T-helper 17 cell (primary cell): ENCODE measurements at places on chromosomes 4 and X. TPM values are rescaled to one million over a fixed set of nuclear protein-coding genes. Genes with fewer than 3 reads are reported as not detected.

GRCh38 chrX:4909348-4909747, 1195.9 kb upstream of the PRKX start:
- no peak for DNase-seq

GRCh38 chr4:73068491-73069337, 802 bp downstream of the COX18 start:
- DNase-seq = no peak

GRCh38 chr4:2714918-2715317, 41.2 kb downstream of the TNIP2 start:
- DNase-seq = no peak

- DNase-seq = no peak
Measured at GRCh38 chrX:48083706-48084105, 12.3 kb upstream of the ZNF630 start.

The FRMPD3 gene
- total RNA-seq = 0.17 TPM

The TRIML2 gene
- not detected for total RNA-seq

- no peak for DNase-seq
Measured at GRCh38 chrX:96704629-96705028, 20.0 kb downstream of the DIAPH2 start.

GRCh38 chr4:142512161-142512560, 333.9 kb downstream of the INPP4B start:
- no peak for DNase-seq

The GRIA3 gene
- total RNA-seq = 0.34 TPM

DNA sequence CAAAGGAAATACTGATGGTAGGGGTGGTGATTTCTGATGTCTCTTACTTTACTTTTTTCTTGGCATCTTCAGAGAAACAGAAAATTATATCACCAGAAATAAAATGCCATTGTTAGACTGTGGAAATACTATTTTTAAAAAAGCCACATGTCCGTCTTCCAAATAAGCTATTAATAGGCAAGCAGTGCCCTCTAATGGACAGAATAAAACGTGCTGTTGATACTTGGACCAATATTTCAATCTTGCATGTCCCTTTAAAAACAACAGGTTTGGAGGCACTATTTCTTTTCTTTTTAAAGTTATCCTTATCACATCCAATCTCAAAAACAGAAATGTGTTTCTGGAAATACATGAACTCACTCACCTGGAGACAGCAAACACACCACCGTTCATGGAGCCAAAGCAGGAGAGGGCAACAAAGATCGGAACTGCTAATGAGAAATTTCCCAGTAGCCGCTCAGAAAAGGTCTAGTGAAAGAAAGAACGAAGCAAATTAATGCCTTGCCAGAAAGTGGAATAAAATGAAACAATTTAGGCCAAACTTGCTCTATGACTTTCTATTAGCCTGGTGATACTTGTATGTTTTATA, 59.2 kb downstream of the SLC7A11 start:
- no peak for DNase-seq

DNA sequence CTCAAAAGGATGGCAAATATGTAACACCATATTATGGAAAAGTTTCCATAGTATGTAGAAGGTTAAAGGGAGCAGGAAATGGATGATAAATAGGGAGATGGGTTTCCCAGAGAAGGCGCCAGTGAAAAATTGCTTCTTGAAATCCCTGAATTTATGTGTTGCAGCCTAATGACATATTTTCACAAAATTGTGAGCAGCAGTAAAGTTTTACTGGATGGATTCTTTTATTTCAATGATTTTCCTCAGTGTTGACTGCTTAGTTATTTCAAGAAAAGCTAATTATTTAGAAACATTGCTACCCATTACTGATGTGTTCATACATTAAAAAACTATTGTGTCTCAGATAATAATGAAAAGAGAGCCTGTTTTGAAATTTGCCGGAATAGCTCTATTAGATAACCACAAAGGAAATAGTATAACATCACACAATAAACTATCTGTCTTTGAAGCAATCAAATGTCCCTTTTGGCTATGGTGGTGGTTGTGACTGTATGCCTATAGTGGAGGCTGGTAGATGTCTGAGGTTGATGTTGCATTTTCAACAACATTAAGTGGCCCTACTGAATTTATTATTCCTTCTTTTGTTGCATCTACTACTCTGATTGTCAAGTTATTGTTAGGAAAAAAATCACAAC, 169.9 kb upstream of the HAND2 start:
- no peak for DNase-seq

DNA sequence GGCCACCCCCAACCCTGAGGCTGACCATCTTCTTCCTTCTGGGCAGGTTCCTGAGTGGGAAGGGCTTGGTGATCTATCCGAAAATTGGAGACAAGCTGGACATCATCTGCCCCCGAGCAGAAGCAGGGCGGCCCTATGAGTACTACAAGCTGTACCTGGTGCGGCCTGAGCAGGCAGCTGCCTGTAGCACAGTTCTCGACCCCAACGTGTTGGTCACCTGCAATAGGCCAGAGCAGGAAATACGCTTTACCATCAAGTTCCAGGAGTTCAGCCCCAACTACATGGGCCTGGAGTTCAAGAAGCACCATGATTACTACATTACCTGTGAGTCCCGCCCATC, 9.7 kb downstream of the EFNB1 start:
- DNase-seq = no peak

The TEX13B gene
- total RNA-seq = not detected

- no peak for DNase-seq
Measured at GRCh38 chrX:17500145-17500579, 125.2 kb downstream of the NHS start.

DNA sequence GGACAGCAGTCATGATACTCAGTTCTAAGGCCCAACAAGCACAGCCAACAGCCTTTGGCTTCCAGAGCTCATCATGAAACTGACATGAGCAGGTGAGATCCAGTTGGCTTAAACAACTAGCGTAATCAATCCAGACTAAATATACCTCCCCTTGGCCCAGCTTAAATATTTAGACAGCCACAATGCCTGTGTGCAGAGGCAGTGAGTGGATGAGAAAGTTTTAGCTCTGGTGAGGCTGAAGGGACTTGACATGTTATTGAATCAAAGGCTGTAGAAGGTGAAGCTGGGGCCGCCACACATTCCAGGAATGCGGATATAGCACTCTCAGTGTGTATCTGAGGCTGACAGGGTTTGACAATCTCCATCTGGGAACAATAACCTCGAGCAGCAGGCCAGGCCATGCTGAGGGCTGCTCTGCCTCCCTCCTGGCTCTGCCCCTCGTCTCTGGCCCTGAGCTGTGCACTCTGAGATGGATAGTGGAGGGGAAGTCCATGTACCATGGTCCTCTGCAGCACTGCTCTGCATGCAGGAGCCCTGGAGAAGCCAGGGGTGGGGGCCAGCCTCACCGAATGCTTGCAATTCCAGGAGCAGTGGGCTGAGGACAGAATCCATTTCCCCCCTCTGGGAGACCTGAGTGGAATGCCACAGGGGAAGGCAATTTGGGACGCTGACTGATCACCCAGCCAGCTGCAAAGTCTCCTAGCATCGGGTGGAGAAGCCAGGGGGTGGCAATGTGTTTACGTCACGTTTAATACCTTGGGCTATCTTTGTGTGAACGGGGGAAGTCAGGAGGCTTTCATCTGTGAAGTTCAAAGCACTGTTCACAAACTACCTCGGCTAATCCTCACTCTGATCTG, 37.3 kb upstream of the RASL11B start:
- no peak for DNase-seq

GRCh38 chr4:118889312-118889691, 648 bp downstream of the SYNPO2 start:
- no peak for DNase-seq

DNA sequence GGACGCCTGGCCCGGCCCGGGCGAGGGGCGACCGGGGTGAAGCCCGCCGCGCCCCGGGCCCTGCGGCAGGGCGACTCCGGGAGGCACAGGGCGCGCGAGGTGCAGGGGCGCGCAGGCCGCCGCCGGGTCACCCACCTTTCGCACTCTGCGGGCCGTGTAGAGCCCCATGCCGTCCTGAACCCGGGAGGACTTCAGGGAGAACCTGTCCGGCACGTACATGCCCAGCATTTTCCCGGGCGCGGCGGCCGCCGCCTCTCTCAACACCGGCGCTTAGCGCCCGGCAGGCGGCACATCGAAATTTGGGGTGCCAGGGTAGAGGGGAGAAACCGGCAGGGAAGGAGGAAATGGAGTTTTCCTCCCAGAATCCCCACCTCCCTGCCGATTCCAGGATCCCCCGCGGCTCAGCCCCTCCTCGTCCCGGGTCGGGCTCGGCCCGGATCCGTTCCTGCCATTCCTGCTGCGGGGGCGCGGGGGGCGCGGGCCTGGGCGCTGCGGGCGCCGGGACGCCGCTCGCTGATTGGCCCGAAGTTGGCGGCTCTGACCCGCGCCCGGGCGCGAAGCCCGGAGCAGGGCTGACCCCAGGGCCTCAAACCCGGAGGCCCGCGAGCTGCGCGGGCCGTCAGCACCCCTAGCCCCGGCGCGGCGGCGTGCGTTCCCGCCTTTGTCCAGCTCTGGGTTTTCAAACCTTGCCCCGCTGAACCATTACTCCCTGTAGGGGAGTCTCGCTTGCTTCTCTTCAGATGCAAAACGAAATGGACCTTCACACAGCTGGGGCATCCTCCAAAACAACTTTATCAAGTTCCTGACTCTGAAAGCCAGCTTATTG, at the start of gene PRDM5:
PRDM5 (minus strand) TSS at position 346 of the 826 bp plus-strand sequence; CDS start at position 228, 118 bp downstream.
- no peak for DNase-seq

The PPP1R3F gene
- total RNA-seq = 10.8 TPM

DNA sequence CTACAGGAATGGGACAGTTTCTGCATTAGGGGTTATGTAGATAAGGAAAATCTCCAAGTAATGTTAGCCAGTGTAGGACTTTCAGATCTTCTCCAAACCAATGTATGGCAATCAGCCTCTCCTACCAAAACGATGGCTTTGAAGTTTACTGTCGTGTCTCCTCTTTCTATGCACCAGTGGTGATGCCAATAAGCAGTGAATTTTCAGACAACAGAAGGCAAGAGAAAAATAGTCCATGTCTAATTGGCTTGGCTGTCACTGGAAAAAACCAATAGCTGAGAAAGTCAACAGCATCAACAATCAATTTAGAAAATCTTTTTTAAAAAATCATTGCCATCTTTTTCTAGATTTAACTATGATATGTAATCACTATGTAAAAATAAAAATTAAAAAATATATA, 35.0 kb downstream of the LIMCH1 start:
- no peak for DNase-seq

DNA sequence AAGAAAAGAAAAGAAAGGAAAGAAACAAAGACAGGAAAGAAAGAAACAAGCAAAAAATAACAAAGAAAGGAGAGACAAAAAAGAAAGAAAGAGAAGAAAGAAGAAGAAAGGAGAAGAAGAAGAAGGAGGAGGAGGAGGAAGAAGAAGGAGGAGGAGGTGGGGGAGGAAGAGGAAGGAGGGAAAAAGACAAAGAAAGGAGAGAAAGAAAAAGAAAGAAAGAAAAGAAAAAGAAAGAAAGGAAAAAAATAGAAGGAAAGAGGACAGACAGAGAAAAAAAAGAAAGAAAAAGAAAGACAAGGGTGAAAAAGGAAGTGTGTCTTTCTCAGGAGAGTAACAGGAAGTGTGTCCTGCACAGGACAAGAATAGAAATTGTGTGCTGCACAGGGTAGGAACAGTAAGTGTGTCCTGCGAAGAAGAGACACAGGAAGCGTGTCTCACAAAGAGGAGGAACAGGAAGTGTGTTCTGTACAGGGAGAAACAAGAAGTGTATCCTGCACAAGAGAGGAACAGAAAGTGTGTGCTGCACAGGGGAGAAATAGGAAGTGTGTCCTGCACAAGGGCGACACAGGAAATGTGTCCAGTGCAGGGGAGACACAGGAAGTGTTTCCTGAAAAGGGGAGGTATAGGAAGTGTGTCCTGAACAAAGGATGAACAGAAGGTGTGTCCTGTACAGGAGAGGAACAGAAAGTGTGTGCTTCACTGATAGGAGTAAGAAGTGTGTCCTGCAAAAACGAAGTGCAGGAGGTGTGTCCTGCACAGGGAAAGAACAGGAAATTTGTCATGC, 101.2 kb downstream of the ARSF start:
- DNase-seq = no peak

- DNase-seq = no peak
Measured at GRCh38 chr4:243426-243825, 61.8 kb downstream of the ZNF732 start.

The EFHC2 gene
- 2.2 TPM for total RNA-seq

DNA sequence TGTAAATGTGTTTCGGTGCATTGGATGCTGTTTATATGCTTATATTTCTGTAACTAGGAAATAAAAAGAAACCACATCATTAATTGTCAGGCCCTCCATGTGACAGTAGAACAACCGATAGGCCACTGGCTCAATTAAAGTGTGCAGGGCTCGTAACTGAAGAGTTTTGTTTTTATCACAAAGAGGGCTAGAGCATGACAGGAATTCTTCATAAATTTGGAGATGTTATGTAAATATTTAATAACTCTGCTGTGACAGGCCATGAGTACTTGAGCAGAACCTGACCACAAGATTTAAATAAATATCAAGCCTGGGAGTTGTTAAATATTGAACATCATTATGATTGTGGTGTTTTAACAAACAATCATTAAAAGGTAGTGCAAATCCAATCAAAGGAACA, 55.9 kb downstream of the MID1 start:
- no peak for DNase-seq
